ENCODE measurements at places on chromosomes 7 and 10.
A peak's percentile ranks its signal among the peaks of the same experiment; 100 is the strongest.

- DNase-seq, result no peak
Measured at GRCh38 chr10:104255311-104255981, 754 bp downstream of the GSTO1 start.

DNA sequence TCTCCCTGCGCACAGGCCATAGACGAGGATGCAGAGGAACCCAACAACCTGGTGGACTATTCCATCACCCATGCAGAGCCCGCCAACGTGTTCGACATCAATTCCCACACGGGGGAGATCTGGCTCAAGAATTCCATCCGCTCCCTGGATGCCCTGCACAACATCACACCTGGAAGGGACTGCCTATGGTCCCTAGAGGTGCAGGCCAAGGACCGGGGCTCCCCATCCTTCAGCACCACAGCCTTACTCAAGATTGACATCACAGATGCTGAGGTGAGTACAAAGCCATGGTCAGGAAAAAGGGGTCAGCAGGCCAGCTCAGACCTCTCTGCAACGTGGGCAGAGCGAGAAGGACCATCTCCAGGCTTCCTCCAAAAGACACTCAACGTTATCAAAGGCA, 12.3 kb downstream of the LRIT2 start:
- DNase-seq, result no peak

DNA sequence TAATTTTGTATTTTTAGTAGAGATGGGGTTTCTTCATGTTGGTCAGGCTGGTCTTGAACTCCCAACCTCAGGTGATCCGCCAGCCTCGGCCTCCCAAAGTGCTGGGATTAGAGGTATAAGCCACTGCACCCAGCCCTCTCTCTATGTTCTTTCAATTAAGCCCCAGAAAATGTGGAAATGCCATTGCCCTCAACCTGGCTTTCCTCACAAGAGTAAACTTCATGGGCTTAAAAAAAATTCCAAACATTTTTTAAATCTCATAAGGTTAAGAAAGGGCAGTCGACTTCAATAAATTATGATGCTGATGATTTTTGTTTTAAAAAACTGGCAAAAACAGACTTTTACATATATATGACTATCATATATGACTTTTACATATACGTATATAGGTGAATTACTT, 107.6 kb downstream of the TES start:
- no peak for DNase-seq

- DNase-seq, result no peak
Measured at GRCh38 chr7:20738518-20739481, 47.9 kb downstream of the SP8 start.

- no peak for DNase-seq
Measured at GRCh38 chr10:9636216-9636615, 1381.5 kb upstream of the CELF2 start.

DNA sequence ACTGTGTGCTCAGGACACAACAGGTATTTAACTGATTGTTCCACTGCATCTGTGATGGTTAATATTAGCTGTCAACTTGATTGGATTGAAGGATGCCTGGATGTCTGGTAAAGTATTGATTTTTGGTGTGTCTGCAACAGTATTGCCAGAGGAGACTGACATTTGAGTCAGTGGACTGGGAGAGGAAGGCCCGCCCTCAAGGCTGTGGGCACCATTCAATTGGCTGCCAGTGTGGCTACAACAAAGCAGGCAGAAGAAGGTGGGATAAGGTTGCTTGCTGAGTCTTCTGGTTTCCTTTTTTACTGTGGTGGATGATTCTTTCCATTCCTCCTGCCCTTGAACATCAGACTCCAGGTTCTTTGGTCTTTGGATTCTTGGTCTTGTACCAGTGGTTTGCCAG, 137.1 kb upstream of the FAM13C start:
- DNase-seq, result no peak

DNA sequence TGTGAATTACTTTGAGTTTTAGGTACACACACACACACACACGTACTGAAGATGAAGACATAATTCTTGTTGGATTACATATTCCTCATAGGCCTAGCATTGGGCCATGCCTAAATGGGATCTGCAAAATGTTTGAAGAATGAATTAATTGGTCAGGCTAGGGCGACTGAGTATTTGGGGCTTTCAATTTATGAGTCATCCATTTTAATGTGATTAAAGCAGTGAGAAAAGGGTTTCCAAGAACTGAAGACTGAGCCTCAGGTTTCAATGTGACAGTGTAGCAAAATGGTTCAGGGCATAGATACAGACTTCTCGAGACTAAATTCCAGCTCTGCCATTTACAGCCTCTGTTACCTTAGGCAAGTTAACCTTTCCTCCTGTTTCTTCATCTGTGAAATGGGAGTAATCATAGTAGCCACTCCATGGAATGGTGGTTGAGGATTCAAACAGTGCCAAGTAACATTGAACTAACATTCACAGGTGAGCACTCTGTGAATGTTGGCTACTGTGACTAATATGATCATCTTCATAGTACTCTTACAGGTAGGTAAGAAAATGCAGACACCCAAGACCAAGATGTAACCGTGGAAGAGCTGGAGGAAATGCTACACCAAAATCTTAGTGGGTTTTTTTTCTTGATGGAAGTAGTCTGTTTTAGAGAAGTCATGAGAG, 7.6 kb downstream of the BPGM start:
- no peak for DNase-seq

DNA sequence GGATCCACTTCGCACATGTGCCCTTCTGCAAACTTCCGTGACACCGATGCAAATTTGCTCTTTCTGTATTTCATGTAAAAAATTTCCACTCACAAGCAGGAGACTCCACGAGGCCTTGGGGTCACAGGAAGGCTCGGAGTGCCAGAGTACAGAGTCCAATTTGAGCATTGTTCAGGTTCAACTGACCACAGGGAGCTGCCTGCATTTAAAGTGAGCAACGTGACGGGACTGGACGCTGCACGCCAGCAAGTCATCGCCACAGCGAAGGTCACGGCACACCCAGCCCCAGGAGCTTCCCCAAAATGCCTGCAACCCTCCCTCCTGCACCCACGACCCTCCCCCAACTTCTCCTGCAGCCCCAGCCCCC, 41.5 kb upstream of the NKX6-2 start:
- no peak for DNase-seq

DNA sequence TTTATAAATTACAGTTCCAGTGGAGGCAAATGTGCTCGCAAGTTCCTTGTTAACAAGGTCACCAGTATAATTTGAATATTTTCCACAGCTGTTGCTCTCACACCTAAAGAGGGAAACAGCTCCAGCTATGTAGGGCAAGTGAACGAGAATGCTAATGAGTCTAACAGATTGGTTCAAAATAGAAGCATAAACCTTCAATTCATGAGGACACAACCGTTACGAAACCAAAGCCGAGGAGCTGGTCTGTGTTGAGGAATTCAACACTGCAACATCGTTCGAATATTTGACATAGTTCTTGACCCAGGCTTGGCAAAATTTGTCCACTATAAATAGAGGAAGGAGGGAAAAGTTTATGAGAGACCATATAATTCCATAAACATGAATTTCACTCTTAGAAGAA, 161.3 kb downstream of the KLF6 start:
- no peak for DNase-seq

- DNase-seq, result no peak
Measured at GRCh38 chr7:151808400-151809145, 68.3 kb downstream of the PRKAG2 start.

DNA sequence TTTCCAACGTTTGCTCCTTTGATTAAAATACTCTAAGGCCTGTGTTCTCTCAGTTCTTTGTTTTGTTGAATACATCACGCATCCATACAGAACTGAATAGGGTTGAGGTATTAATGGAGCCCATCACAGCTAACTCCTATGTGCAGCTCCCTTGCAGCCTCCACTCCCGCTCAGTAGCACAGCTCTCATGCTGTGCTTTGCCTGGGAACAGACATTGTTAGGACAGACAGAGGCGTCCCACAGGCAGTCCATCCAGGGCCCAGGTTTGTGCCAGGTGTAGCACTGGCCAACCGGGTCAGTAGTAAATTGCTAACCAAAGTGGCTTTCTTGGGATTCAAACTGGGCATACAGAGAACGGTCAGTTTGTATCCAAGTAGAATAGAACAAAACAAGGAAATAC, 644.7 kb upstream of the NRP1 start:
- DNase-seq, result no peak

GRCh38 chr10:37734971-37735370, 122.4 kb downstream of the ZNF248 start:
- no peak for DNase-seq

DNA sequence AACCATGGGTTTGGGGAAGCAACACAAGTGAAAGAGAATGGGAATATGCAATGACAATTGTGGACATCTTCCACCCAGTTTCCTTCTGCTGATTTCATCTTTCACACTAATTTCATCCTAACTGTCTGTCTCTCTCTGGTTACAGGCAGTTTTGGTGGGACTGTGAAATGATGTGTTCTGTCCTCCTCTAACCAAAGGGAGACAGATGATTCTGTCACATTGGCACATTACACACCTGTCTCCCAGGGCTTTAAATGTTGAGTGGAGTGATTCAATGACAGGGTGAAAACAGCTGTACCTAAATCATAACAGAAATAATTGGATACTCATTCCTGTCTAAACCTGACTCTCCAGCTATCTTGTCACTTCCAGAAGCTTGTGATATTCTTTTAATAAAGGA, 60.0 kb downstream of the DGKB start:
- no peak for DNase-seq

DNA sequence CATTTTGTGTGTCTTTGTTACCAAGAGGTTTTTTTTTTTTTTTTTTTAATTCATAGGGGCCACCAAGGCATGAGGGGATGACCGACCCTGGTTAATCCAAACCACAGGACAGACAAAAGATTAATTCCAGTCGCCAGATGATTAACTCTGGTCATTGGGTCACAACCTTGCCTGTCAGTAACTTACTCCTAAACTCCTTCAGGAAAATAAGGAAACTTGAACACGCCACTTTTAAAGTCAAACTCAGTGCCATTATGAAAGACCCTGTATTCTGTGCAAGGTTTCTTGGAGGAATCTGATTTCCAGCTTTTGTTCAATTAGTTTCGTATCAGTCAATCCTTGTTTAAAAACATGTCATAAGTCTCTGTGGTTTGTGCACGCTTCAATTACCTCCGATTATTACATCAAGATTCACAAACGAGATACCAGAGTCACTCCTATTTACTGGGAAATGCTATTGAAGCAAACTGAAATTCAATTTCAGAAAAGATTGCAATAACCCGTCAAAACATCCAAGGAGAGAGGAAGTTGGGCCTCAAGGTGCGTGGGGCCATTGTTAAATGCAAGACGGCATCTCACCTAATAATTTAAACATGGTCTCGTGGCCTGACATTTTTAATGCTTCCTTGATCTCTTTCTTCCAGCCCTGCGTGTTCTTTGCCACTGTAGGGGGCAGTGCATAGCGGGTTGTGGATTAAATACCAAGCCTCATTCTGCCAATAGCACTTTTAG, 44.0 kb downstream of the NRP1 start:
- DNase-seq, result no peak

- no peak for DNase-seq
Measured at GRCh38 chr7:2802101-2802500, 42.0 kb downstream of the GNA12 start.

- no peak for DNase-seq
Measured at GRCh38 chr7:10703059-10703458, 270.6 kb upstream of the PHF14 start.

DNA sequence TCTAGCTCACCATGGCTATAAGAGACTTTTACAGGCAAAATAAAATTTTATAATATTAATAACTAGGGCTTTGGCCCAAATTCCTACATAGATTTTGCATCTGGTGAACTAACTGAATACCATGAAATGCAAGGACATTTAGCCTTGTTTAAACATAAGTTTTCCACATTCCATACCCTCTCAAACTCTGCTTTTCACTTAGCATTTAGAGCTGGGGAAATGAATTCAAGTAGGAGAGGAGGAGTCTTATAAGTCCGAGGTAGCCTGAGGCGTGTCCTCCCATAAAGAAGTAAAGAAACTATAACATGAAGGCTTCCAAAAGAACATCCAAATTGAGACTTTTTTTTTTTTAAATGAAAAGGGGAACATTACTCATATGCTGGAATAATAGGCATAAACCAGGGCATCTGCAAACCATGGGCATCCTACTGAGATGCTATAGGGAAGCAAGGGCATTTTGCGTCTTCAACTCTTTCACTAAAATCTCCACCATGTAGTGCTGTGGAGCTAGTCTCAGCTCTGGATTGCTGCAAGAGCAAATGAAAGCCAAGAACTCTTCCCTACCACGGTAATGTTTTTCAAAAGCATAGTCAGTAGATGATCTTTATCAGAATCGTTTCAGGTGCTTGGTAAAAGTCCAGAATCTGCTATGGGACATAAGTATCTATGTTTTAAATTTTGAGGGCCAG, 79.1 kb downstream of the PALS2 start:
- no peak for DNase-seq

DNA sequence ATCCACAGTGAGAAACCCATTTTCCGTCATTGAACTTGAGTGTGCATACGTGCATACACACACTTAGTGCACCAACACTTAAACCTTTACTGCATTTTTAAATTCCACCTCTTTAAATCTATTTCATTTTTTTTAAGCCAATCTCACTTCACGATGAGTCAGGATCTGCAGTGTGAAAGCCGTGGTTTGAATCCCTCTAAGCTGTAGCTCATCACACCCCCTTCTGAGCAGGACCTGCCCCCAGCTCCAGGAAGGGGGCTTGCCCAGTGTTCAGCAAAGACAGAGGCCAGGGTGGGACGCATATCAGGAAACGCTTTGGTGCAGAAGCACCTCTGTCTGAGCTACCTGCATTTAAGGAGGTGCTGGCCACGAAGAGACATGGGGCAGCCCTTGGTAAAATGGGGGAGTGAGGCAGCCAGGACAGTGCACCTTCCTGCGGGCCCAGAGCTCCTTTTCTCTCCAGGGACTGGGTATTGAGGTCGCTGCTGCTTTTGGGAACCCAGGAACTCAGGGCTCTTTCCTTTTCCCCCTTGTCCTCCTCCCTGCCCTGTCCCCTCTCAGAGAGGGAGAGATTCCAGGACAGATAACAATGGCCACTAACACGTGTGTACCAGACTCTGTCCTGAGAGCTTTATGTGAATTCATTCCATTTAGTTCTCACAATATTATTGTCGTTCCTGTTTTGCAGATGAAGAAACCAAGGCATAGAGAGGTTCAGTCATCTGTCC, 21.7 kb downstream of the ZNF316 start:
- DNase-seq, result no peak

GRCh38 chr10:71912431-71912830, 51.8 kb upstream of the CHST3 start:
- DNase-seq, result no peak

GRCh38 chr7:7498856-7499255, 36.8 kb downstream of the COL28A1 start:
- DNase-seq, result no peak

GRCh38 chr10:124894569-124895215, 47.2 kb upstream of the ZRANB1 start:
- no peak for DNase-seq

GRCh38 chr10:15140698-15141097, 27.8 kb downstream of the NMT2 start:
- no peak for DNase-seq

DNA sequence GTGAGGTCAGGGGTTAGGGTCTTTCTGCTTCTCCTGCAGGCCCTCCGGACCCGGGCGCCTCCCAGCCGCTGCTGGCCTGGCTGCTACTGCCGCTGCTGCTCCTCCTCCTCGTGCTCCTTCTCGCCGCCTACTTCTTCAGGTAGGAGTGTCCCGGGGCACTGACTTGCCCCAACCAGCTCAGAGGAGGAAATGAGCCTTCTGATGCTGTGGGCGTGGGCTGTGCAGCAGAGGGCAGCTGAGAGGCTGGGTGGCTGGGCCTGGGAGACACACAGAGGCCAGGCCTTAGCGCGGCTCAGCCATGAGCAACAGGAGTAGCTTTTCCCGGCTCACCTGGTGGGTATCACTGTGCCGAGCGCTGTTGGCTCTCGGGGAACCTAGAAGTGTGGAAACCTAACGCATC, 78.9 kb downstream of the MKI67 start:
- peak; percentile 88 for DNase-seq
